HS-5 (cell line): ENCODE measurements at places on chromosomes 6 and 20.

DNA sequence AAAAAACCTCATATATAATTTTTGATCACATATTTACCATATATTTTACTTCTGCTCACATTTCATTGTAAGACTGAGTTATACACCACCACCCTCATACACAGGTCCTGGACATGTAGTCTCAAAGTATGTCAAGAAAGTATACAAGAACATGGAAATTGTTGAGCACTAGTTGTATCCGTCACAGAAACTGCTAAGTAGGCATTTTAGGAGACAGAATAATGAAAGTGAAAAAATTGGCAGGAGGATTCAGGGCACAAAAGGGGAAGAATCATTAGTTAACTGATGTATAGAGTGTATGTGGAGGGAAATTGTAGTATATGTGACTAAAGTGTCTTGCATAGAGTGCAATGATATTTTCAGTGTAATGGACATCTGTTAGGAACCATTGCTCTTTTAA lies 458.8 kb downstream of the TFAP2B start:
- DNase-seq: no peak

DNA sequence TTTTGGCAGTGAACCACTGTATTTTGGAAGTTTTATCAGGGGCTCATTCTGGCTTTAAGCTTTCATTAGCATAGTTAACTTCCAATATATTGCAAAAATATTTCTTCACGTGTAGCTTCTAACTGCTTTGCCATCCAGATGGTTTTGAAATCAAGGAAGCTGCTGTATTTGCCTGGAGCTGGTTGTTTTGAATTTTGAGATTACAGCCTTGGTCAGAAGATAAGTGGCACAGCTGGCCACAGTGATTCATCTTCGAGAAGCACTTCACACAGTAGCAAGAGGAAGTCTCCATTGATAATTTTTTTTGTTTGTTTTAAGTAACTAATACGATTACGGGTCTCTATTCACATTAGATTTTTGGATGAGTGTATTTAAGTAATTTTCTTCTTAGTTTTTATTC lies 3.8 kb downstream of the APCDD1L start:
- peak; percentile 63 for DNase-seq

- DNase-seq: no peak
Observed at GRCh38 chr6:14693301-14694192, 552.3 kb upstream of the JARID2 start.

- no peak for DNase-seq
Observed at GRCh38 chr6:53925891-53926290, 131.1 kb downstream of the LRRC1 start.

- DNase-seq: no peak
Observed at GRCh38 chr6:154506582-154506981, 3.9 kb downstream of the CNKSR3 start.

GRCh38 chr6:87483929-87484328 lies 11.2 kb downstream of the SLC35A1 start:
- DNase-seq: peak; percentile 28

DNA sequence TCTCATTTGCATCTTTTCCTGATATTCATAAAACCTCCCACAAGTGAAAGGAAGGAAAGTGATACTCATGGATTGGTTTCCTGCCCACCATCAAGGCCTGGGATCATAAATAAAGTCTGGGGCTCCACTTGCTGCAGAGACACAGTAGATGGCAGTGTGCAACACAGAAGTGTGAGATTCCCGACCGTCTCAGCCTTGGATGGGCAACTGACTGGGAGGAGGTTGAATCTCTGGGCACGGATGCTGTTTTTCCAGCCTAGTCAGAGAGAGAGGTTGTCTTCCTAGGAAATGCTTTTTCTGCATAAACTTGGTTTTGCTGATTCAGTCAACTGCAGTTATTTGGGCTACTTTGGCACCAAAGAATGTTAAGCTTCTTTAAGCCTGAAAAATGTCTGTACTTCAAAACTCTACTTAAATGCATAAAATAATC lies 9.9 kb upstream of the RFPL4B start:
- DNase-seq: peak; percentile 54

DNA sequence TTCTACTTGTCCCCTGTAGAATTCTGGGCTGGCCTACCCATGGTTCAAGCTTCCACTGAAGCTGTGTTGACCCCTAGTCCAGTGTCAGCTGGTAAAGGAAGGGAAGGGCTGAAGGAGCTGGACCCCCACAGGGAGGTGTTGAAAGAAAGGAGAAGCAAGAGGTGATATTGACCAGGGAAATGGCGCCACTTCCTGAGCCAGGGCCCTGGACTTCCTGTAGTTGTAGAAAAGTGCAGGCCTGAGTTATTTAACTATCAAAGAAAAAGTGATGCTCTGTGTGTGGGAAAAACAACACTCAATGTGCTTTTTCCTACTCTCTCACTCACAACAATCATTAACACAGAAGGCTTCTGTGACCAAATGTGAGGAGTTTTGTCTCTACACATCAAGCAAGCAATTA lies 60.0 kb upstream of the IER3 start:
- DNase-seq: no peak

- no peak for DNase-seq
Observed at GRCh38 chr6:14848019-14848418, 397.9 kb upstream of the JARID2 start.

DNA sequence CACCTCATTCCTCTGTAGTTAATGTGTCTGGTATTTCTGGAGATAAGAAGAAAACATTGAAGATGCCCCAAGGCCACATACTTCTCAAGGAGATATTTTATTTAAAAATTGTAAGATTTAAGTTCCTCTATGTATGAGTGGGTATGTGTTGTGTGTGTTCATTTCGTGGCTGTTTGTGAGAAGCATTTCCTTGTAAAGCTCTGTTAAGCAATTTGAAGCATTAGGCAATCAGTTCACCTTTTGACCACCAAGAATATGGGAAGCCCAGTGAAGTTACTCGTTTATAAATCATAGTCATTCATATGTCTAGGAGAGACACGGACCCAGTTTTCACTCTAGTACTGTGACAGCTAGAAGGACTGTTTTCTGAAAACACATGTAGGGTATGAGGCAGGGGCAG lies 717.6 kb upstream of the MAP3K7 start:
- no peak for DNase-seq

DNA sequence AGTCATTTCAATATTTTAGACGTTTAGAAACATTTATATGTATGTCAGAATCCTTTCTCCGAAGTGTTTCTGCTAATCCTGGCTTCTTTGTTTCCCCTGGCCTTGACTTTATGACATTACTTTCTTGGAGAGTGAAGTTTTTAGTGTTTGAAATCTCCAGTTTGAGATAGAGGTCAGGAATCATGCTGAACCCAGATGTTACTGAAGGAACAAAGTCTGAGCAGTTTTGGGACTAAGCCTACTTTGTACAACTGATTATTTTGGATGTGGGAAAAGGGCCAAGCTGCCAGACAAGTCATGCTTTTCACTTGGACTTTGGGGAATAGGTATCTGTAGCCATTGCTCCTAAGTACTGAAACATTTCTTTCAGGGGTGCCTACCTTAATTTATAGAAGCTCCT lies 2.3 kb downstream of the RNF144B start:
- DNase-seq: no peak

- no peak for DNase-seq
Observed at GRCh38 chr6:47000842-47001241, 41.3 kb downstream of the ADGRF1 start.

DNA sequence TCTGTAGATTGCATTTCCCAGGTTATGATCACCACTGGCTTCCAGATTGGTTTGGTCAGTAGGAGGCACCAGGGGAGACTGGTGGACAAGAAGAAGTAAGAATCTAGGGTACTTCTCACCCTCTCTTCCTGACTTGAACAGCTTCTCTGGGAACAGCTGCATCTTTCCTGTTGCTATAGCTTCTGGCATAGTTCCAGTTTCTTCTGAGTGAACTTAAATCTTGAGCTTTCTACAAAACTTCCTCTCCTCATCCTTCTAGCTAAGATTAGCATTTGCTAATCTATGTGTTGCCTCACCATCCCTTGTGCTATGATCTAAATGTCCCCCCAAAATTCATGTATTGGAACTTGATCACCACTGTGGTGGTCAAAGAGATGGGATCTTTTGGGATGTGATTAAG lies 724.6 kb downstream of the UTRN start:
- DNase-seq: no peak

- DNase-seq: no peak
Observed at GRCh38 chr6:13511913-13512717, 24.7 kb upstream of the GFOD1 start.

DNA sequence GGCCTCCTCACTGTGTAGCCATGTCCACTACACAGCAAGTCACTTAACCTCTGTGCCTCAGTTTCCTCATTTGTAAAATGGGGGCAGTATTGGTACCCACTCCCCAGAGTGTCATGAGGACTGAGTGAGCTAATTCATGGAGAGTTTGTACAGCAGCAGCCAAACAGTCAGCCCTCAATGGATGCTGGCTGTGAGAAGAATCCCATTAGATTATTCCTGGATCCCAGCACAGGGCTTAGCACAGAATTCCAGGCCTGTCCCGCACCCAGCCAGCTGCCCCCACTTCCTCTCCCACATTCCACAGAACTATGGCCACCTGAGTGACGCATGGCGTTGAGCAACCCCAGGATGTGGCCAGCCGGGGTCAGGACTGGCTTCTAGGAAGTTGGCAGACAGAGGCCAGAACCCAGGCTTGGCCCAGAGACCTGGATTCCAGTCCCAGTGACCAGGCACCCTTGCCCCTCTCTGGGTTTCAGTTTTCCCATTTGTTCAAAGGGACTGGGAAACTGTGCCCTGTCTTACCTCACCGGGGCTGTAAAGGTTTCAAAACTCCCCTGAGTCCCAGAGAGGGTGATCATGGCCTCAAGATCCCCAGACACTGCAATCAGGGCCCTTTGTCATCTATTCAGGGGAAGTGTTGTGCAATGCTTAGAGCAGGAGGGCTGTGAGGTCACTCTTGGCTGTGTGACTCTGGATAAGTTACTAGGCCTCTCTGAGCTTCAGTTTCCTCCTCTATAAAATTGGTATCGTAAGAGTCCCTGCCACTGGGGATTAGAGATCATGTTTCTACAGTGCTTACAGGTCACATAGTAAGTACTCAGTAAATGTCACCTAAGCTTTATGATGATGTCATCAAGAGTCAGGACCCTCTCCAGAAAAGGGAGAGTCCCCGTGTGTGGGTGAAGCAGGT lies 3.0 kb upstream of the TGM2 start:
- peak; percentile 98 for DNase-seq

DNA sequence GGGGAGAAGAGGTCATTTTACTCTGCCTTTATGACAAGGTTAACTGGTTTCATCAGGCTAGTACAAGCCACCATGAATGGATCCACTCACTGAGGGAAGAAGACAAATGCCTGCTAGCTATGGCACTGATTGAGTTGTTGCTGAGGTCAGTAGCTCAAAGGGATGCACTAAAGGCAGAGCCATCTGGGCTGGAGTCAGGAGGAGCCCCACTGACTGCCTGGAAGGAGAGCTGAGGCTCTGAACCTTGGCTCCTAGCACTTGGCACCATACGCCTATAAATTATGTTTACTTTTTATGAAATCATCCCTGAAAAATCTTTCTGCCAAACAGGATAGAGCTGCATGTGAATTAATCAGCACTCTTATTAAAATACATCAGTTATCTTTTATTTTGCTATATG lies 104.6 kb downstream of the DTD1 start:
- DNase-seq: no peak

DNA sequence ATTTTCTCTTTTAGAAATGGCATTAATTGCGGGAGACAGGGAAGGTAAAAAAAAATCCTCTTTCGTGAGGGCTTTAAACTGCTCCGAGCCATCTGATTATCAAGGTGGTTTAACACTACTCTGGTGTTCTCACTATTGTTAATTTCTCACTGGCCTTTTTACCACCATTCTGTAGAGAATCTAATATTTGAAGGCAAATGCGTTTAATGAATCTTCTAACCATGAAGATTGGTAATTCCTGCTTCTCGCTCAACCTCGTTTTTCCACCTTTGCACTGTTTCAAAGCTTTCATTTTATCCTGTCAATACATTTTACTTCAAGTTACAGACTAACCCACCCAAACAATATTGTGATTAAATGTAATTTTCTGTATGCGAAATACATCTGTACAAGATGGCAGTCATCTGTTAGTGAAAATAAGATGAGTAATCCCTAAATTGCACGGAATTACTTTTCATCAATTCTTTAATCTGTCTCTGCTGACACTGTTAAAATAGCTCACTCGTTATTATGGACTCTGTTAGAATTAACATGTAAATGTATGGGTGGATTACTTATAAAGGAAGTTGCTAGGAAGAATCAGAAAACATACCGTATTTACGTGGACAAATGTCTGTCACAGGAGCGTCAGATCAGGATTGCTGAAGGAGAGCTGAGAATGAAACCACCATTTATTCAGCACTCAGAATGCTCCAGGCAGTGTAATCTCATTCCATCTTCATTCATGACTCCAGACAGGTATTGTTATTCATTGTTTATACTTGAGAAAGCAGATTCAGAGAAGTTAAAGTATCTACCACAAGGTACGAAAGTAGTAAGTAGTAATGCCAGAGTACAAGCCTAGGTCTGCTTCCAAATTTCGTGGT lies 1.1 kb upstream of the LCA5 start:
- DNase-seq: no peak

DNA sequence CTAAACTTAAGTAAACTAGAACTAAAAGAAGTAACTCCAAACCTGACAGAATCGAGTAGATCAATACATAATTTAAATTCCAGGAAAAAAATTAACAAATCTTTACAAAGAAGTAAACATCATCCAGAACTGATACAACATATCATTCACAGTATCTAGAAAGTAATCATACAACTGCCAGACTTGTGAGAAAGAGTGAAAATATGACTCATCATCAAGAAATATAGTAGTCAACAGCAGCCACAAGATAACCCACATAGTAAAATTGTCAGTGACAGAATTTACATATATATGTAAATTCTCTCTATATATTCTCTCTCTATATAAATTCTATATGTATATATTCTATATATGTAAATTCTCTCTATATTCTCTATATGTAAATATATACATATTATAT lies 242.8 kb upstream of the RGS17 start:
- no peak for DNase-seq

DNA sequence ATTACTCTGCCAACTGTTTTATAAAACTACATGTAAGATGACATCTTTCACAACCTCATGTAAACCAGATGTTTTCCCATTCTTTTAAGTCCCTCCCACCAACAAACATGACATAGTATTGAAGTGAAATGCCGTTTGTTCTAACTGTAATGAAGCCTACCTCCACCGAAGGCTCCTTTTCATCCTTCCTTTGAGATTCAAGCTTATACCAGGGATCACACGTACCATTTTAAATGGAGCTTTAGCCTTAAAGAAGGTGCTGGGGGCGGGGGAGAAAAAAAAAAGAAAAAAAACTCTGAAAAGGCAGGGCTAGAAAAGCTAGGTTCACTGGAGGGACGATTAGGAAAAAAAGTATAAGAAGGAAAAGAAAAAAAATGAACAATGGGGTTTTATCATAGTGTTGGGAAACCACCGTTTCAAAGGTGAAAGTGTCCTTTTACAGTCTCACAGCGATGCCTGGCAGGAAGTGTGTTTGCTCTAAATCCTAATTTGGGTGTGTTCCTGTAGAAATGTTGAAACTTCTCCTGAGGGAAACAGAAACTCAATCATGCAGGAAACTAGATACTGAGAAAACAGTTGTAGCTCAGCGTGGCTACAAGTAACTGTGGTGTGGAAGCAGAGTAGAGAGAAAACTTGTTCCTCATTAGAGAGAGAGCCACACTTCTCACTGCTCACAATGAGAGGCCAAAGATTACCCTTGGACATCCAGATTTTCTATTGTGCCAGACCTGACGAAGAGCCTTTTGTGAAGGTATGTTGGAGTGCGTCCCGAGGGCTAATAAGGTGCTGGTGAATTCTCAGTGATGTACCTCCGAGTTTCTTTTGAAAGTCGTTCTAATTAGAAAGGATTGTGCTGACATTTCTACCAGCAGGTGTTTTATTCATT lies 37.6 kb upstream of the HINT3 start:
- no peak for DNase-seq
